ENCODE measurements at places on chromosomes 5 and 9.
A peak's percentile ranks its signal among the peaks of the same experiment; 100 is the strongest.

DNA sequence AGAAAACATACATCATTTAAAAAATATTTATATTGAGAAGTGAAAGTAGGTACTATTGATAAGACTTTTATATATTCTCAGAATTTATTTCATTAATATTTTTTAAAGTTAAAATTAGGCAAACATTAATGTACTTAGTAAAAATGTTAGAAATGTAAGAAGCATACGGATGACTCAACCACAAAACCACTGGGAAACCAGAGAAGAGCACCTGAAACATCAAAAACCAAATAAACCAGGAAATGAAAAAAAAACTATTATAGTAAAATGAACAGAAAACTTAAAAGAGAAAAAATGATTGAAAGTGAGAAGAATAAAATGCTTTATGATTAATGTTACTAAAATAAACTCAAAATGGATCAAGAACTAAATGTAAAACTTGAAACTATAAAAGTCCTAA lies 233.2 kb upstream of the DAB2 start:
- no peak for DNase-seq

- no peak for DNase-seq
Measured at GRCh38 chr5:170426149-170426767, 37.1 kb upstream of the KCNMB1 start.

GRCh38 chr5:149188383-149188782 lies 47.1 kb downstream of the ABLIM3 start:
- DNase-seq: no peak

- DNase-seq: no peak
Measured at GRCh38 chr5:143142596-143143435, 260.7 kb downstream of the NR3C1 start.

DNA sequence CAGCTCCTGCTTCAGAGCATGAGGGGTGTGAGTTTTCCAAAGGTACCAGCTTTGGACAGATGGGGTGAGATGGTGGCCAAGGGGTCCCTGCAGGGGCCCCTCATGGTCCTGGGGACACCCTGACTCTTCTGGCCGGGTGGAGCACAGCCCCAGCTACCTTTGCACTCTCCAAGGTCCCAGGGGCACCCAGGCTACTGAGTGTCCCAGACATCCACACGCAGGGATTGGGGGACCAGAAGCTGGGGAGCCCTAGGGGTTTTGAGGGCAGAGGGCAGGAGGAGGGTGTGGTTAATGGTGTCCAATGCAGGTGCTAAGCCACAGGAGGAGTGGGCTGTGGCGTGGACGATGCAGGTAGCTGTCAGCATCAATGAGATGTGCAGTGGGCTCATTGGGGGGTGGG lies 16.0 kb upstream of the CLPTM1L start:
- DNase-seq: no peak

DNA sequence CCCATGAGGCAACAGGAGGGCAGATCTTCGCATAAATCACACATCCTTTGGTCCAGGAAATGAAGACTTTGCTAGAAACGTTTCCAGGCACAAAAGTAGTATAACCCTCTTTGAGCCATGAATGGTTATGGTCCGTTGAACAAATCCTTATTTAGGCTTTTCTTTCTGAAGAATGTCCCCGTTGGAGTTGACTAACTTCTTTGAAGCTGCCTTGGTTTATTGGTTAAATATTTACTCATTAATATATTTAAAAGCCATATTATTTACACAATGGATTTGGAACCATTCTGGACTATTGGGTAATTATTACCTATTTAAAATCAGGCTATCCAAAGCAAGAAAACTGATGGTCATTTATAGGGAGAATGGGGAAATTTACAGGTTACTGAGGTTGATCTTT lies 347.6 kb upstream of the SLC30A5 start:
- DNase-seq: no peak

GRCh38 chr5:43110606-43111170 lies 10.0 kb upstream of the ZNF131 start:
- DNase-seq: no peak

DNA sequence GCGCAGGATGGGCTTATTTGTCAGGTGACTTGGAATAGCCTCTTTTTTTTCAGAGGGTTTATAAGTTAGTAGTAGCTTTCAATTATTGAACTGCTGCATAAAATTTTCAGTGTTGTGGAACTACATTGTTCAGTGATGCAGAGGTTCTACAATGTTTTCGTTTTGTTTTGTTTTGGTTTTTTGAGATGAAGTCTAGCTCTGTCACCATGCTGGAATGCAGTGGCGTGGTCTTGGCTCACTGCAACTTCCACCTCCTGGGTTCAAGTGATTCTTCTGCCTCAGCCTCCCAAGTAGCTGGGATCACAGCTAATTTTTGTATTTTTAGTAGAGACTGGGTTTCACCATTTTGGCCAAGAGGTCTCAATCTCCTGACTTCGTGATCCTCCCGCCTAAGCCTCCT lies 22.0 kb downstream of the NUP188 start:
- no peak for DNase-seq

DNA sequence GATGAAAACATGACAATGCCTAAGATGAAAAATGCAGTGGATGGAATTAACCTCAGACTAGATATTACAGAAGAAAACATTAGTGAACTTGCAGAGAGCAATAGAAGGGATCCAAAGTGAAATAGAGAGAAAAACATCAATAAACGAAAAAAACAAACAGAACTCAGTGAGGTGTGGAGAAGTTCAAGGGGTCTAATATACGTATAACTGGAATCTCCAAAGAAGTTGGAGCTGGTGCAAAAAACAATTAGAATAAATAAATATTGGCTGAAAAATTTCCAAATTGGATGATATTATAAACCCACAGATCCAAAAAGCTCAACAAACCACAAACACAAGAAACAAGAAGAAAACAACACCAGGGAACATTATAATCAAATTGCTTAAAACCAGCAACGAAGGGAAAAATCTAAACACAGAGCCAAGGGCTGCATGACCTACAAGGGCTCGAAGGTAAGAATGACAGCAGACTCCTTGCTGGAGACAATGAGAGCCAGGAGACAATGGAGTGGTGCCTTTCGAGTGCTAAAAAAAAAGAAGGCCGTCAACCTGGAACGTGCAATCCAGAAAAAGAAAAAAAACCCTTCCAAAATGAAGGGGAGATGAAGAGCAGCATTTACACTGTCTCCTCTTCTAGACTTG lies 11.8 kb downstream of the FAM163B start:
- no peak for DNase-seq

DNA sequence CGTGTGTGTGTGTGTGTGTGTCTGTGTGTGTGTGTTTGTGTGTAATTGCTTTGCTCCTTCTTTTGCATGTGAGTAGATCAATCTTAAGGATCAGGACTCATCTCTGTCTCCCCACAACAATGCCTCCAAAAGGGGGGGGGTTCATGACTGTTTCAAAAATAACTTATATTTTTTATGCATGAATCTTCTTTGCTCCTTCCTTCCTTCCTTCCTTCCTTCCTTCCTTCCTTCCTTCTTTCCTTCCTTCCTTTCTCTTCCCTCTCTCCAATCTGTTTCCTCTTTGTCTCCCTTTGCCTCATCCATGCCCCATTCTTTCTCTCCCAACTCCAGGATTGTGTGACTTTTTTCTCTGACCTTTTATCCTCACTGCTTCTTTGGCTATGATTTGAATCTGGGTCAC lies 126.4 kb upstream of the OSMR start:
- DNase-seq: no peak

- peak; percentile 71 for DNase-seq
Measured at GRCh38 chr9:2157277-2158110, 142.3 kb downstream of the SMARCA2 start.

- no peak for DNase-seq
Measured at GRCh38 chr9:81321551-81321950, 367.8 kb downstream of the TLE1 start.

- no peak for DNase-seq
Measured at GRCh38 chr5:1876660-1877064, 6.1 kb downstream of the IRX4 start.

DNA sequence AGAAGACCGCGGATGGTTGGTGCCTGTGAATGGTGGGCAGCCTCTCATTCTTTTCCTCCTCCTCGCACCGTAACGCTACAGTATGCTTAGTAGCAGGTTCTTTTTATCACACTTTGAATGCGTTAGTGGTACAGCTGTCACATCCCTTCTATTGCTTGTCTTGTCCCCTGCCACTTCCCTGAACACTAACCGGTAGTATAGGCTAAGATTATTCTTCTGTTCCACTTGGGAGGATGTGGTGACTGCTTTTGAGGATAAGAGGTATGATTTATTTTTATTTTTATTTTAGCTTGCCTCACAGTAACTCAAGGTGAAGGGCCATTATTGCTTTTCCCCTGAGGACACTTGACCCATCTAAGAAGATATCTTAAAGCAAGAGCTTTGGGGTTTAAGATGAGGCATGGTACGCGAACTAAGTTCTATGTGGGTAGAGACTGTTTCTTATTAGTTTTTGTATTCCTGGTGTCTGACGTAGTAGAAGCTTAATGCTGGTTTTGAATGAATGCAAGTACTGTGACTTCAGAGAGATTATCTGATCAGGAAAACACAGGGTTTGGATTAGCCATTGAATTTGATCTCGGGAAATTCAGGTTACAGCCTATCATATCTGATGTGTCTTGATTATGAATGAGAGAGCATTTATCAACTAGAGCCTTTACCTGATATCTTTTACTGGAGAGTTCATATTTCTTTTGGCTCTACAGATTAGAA lies 951 bp downstream of the UNC13B start:
- no peak for DNase-seq

DNA sequence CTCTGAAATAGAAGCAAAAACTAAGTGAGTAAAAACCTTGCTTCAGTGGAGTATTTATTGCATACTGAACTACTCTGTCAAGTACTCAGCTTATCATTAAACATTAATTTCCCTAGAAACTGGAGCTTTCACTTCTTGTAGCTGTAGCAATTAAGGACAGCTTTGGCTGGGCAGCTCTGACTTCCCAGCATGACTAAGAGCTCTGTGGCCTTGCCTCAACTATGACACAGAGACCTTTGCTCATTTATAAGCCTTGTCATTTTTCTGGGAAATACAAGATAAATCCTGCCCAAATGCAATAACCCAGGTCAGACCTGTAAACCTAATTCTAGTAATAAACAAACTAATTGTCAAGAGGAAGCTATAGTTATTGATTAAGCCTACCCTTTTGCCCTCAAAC lies 65.4 kb upstream of the STK32A start:
- no peak for DNase-seq

GRCh38 chr5:164012371-164012770 lies 507.0 kb downstream of the MAT2B start:
- no peak for DNase-seq

- DNase-seq: no peak
Measured at GRCh38 chr9:5389109-5389732, 48.5 kb downstream of the PLGRKT start.

DNA sequence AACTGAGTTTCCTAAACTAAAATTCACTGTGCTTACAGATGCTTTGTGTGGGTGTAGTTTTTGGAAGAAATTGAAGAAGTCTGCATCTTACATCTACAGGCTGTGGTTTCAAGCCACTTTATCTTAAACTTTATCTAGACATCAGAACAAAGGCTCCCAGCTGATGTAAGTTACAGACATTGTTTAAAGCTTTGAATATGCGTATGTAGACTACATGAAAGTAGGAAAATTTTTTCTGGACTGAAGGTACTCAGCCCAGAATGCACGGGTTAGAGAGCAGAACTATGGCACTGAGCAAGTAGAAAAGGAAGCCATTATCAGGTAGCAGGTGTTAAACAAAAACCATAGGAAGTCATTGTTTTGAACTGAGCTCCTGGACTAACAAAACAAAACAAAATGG lies 185.4 kb downstream of the TTC39B start:
- no peak for DNase-seq

GRCh38 chr5:115306011-115306536 lies 9.6 kb upstream of the CCDC112 start:
- no peak for DNase-seq

DNA sequence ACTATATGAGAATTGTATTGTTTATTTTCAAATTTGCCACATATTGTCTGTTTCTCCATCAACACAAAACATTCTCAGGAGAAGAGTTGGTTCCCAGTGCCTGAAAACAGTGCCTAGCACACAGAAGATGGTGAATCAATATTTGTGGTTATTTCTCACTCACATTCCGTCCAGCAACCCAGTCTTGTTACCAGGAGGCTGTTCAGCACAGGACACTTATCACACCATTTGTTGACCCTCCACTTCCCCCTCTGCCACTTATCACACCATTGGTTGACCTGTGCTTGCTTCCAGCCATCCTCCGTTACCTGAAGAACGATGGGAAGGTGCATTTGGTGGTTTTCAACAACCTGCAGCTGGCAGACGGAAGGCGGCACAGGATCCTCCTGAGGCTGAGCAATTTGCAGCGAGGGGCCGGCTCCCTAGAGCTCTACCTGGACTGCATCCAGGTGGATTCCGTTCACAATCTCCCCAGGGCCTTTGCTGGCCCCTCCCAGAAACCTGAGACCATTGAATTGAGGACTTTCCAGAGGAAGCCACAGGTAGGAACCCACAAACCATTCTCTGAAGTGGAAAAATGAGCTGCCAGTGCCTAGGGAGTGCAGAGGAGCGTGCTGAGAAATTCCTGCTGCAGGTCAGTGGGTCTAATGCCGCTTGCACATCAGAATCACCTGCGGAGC lies 20.5 kb downstream of the THBS4 start:
- DNase-seq: no peak

DNA sequence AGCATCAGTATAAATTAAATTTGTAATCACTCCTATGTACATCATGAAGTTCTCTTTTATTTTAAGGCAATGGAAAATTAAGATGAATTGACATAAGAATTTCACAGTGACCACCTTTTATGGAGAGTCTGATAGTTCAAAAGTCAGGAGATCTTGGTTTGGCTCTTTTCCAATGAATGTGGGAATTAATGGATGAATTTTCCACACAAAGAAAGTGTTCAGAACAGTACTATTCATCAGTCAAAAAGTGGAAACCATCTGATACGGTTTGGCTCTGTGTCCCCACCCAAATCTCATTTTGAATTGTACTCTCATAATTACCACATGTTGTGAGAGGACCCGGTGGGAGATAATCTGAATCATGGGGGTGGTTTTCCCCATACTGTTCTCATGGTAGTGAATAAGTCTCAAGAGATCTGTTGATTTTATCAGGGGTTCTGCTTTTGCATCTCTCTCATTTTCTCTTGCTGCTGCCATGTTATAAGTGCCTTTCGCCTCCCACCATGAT lies 24.5 kb downstream of the CCDC125 start:
- no peak for DNase-seq
